Urothelium cell line (cell line): ENCODE measurements at places on chromosomes 4 and X.

GRCh38 chr4:9781343-9782135 lies at the start of gene DRD5:
TSS of gene DRD5 (plus strand) at chr4:9781634. CDS start at chr4:9782030, 396 bp downstream.
- DNase-seq = peak; percentile 6

- no peak for DNase-seq
These were observed 56.1 kb downstream of the TRIML2 start for GRCh38 chr4:188053302-188053701.

GRCh38 chr4:99208719-99209075 lies 10.3 kb downstream of the ADH6 start:
- DNase-seq = no peak

GRCh38 chrX:54292755-54293154 lies 65.1 kb downstream of the WNK3 start:
- no peak for DNase-seq

GRCh38 chr4:101451086-101451485 lies 103.8 kb upstream of the PPP3CA start:
- DNase-seq = no peak

GRCh38 chr4:41994461-41994985 lies 4.2 kb downstream of the SLC30A9 start:
- DNase-seq = no peak

DNA sequence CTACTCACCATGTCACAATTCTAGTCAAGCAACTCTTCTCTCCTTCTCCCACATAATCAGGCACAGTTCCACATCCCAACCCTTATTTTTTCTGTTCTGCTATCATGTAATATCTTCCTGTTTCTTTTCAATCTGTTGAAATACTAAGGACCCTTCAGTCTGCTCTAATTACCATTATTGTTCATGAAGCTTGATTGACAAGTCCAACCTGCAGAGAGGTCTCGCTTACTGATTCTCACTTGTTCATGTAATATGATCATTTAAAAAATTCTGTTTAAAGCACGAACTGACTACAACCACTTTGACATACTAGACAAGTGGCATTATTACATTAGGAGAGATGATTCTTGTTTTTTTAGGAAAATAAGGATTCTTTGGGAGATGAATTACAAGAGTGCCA lies 108.6 kb upstream of the MAD2L1 start:
- DNase-seq = no peak

DNA sequence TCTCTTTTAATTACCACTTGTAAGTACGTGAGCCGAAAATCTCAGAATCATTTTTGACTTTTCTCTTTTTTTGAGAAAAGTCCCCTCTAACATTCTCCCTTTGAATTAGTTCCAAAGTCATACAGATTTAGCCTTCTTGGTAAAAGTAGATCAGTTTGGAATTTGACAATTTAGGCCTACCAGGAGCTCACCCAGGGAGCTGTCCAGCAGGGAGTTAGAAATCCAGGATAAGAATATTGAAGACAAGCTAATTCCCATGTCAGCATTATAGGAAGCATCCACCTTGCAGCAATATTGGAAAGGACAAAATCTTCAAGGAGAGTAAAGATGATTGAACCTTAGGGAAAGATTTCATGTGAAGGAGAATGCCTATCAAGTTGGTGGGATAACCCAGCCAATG lies 352.2 kb upstream of the CPEB2 start:
- DNase-seq = no peak

GRCh38 chr4:138097912-138098600 lies 144.1 kb downstream of the SLC7A11 start:
- DNase-seq = no peak

DNA sequence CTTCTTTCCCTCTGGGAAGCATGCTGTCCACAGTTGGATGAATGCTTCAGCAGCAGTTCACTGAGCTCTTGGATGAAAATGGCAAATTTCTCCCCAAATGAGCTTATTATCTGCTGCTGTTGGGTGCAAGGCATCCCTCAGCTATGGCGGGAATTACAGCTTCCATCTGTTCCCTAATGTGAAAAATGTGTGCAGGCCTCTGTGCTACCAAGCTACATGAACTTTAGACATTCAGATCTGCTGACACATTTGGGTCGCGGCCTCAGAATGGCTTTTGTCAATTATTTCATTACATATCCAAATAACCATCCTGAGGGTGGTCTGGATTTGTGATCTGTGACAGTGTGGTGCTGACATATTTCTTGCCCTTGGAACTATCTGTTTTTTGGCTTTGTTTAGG lies 119.5 kb upstream of the SCML1 start:
- DNase-seq = no peak

DNA sequence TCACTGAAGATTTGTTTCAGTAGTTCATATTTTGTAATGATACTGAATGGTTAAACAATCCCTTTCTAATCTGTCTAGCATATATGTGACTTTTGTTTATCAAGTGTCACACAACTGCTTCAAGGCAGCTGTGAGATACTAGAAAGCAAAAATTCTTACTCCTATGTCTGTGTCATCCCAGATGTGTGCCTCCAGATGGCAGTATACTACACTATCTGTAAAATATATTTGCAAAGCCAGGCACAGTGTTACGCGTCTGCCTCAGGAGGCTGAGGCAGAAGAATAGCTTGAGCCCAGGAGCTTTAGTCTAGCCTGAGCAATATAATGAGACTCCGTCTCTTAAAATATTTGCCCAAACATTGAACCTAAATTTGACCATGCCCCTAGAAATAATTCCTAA lies 4.0 kb downstream of the NUDT10 start:
- peak; percentile 42 for DNase-seq

GRCh38 chr4:109182696-109183095 lies 119.8 kb downstream of the COL25A1 start:
- no peak for DNase-seq

- peak; percentile 35 for DNase-seq
These were observed 5.5 kb downstream of the PNMA3 start for GRCh38 chrX:153061732-153062131.

DNA sequence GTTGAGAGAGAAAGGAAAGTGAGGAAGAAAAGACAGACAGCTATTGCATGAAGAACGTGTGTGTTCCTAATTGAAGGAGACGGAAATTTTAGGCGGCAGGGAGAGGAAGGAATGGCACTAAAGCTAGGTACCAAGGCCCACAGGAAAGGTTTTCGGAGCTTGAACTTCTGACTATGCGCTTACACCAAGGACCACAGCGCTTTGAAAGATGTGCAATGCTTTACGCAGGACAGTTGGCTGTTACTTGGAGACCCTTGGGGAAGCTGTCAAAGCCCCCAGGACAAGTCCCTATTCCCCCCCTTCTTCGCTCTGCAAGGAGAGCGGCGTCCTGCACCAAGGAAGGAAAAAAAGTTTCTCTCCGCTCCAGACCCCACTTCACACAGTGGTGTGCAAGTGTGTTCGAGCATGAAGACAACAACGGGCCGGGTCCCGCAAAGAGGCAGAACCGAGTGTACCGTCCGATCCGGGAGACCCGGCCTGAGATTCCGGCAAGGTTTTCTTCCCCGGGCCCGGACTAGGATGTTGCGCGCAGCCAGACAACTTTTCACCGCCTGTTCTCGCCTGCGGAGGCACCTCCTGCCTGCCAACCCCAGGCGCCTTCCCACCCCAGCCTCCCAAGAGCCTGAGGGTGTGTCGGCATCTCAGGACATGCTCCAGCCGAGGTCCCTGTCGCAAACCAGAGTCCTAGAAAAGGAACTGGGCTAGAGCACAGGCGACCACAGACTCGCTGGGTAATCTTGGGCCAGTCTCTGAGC lies 896 bp downstream of the KDR start:
- no peak for DNase-seq

- no peak for DNase-seq
These were observed 1322.5 kb downstream of the PCDH7 start for GRCh38 chr4:32042486-32043247.
